ENCODE measurements at places on chromosomes 12 and 14.

- peak; percentile 42 for DNase-seq
Measured at GRCh38 chr12:49019443-49020324, 1.1 kb upstream of the PRKAG1 start.

- DNase-seq: peak; percentile 31
Measured at GRCh38 chr12:108060903-108061302, 68.2 kb upstream of the WSCD2 start.

DNA sequence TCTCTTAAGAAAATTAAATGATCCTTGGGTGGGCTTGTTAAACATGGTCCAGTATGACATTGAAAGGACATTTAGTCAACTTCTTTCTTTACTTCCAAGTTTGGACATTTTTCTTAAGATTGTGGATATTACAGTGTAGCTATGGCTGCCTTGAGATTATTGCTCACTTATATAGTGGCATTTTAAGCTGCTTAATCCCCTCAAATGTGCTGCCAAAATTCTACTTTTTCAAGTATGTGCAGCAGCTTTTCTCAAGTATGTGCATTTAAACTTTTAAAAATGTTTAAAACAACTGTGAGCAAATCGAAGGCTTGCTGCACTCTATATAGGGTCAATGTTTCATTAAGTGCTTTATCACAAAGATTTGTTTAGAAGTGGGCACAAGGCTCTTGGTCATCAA lies 7.4 kb downstream of the TXNRD1 start:
- DNase-seq: no peak

GRCh38 chr12:120350576-120351350 lies 18.2 kb downstream of the MSI1 start:
- DNase-seq: no peak

- no peak for DNase-seq
Measured at GRCh38 chr12:104687823-104688573, 231.2 kb downstream of the CHST11 start.

GRCh38 chr12:27610374-27610773 lies 85.9 kb upstream of the REP15 start:
- peak; percentile 39 for DNase-seq

DNA sequence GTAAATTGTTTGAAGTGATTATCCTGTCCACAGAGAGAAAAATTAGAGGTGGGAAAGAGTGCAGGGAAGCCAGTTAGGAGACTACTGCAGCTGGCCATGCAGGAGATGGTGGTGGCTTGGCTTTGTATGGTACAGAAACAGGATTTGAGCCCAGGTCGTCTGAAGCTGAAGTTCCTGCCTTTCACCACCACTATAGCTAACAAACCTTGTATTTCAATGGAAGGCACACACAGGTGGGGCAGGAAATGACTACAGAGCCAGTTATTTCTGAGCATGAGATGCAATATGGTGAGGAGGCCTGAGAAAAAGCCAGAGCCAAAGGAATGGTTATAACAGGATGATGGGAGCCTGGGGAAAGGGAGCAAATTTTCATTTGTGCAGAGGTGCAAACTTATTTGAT lies 103.9 kb downstream of the BTG1 start:
- DNase-seq: no peak

Measured in small intestine (tissue), 16 donors.